ENCODE measurements at places on chromosomes 12 and 14. TPM values are rescaled to one million over a fixed set of nuclear protein-coding genes. Genes with fewer than 3 reads are reported as not detected.

Gene MAX
- 67.0 TPM for total RNA-seq

Gene GATC
- 33.9 TPM for total RNA-seq

Gene MYO1H
- not detected for total RNA-seq

Gene FAM90A1
- not detected for total RNA-seq

Gene CDCA3
- total RNA-seq, result 52.3 TPM

Gene SIX6
- 0.08 TPM for total RNA-seq

Gene ACSS3
- not detected for total RNA-seq

Gene NTN4
- total RNA-seq, result not detected

Gene KRT6C
- not detected for total RNA-seq

- no peak for DNase-seq
Measured at GRCh38 chr12:10968765-10969456, 17.8 kb downstream of the TAS2R50 start.

- no peak for DNase-seq
Measured at GRCh38 chr12:94977766-94978468, 25.6 kb downstream of the NDUFA12 start.

- DNase-seq, result no peak
Measured at GRCh38 chr14:101026341-101026740, 122.8 kb upstream of the RTL1 start.

DNA sequence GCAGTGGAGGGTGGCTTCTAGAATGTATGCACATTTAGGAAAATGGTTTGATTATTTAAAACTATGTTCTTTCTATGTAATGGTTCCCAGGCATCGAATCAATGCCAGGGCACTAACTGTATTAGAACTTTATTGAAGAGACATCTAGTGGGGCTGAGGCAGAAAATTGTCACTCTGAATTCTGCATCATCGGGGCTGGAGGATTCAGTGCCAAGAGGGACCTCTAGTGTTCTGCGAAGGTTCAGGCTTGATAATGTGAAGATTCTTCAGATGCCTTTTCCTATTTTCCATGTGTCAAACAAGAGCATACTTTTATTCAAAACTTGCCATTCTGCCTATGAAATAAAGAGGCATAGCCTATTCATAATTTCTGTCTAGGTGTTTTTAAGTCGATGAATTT lies 146.3 kb downstream of the CAND1 start:
- DNase-seq, result peak; percentile 79

DNA sequence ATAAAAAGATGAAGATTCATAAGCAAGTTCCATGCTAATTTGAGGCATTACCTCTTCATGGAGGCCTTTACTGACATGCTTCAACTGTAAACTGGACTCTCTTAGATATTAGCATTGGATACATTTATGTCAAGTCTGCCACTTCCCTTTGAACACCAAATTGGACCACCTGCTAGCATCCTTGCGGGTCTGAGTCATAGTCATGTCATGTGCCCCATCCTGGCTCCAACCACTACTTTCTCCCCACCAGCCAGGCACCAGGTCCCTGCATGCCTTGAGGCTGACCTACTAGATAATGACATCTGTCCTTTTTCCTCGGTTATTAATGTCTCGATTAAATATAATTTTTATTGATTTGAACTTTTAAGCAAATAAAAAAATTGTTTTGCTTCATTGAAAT lies 32.9 kb upstream of the EEA1 start:
- DNase-seq, result peak; percentile 44

GRCh38 chr12:56141946-56142784 lies 10.2 kb upstream of the MYL6B start:
- DNase-seq, result no peak

- DNase-seq, result no peak
Measured at GRCh38 chr12:32854716-32855115, 41.9 kb downstream of the PKP2 start.

DNA sequence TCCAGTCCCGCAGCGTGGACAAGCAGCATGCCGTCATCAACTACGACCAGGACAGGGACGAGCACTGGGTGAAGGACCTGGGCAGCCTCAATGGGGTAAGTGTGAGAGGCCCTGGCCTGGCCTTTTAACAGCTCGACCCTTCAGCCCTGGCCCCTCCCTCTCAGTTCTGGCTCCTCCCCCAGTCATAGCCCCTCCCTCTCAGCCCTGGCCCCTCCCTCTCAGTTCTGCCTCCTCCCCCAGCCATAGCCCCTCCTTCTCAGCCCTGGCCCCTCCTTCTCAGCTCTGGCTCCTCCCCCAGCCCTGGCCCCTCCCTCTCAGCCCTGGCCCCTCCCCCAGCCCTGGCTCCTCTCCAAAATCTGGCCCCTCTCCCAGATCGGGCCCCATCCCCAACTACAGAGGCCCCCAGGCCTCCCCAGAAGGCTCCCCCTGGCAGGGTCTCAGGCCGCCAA lies 11.2 kb downstream of the CEP170B start:
- DNase-seq, result peak; percentile 79

DNA sequence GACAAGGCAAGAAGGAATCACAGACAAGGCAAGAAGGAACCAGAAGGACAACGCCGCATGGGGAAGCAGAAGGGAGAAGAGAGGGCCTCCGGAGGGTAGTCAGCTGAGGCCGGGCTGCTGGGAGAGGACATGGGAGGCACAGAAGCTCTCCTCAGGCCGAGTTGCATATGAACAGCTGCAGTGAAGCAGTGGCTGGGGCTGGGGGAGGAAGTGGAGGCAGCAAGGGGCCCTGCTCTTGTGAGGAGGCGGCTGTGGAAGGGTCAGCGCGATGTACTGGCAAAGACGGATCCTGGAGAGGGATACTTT lies 22.0 kb upstream of the TMEM106C start:
- DNase-seq, result no peak

GRCh38 chr12:92574911-92575570 lies 127.7 kb upstream of the PLEKHG7 start:
- DNase-seq, result no peak

GRCh38 chr14:93903342-93904184 lies 23.6 kb upstream of the FAM181A start:
- peak; percentile 68 for DNase-seq

DNA sequence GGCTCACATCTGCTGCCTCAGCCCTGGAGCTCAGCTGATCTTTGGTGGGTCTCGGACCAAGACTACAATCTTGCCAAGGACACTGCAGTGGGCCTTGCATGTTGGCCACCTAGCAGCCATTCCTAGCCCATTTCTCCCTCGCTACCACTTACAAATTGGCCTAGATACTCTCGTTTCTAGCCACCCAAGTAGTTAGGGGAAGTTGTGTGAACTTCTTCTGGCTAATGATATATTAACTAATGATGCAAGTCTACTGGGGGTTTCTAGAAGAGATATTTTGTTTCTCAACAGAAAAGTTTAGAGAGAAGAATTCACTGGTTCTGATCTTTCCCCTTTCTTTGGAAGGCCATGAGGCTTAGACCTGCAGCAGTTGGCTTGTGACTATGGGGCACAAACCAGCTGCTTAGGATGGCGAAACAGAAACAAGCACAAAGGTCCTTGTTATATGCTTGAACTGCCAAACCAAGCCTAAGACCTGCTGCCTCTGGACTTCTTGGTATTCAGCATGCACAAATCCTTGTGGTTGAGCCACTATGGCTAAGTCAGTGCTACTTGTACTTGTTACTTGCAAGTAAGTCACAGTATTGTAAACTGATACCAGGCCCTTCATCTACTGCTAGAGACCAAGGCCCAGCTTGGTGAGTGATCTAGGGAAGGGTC lies 30.5 kb upstream of the GPATCH2L start:
- DNase-seq, result no peak

- no peak for DNase-seq
Measured at GRCh38 chr12:98678946-98679610, 34.0 kb downstream of the APAF1 start.

DNA sequence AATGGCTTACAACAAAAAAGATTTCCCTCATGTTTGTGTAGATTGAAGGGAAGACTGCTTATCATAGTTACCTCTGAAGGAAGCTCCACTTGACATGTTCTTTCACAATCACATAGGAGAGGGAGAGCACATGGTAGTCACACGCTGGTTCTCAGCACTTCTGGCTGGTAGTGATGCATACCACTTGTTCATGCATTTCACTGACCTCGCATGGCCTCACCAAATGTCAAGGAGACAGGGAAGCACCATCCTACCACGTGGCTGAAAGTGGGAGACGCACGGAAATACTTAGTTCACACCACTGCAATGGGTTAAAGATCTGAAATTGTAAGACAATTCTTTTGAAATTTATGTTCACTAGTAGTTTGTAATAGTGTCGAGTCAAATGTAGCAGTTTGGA lies 74.0 kb downstream of the PDE3A start:
- DNase-seq, result peak; percentile 73

DNA sequence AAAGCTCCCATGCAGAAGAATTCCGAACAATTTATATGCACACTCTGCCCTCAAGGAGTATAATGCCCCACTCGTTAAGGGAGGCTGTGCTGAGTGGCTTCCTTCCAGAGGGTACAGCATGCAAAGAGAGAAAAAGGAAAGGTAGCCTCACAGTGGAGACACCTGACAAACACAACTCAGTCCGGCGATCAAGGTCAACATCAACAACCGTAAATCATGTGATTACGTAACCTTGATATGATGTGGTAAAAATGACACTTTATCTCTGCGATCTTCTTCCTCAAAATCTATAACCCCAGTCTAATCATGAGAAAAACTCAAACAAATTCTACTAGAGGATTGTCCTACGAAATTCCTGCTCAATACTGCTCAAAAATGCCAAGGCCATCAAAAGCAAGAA lies 400.5 kb upstream of the CCDC196 start:
- no peak for DNase-seq

- DNase-seq, result no peak
Measured at GRCh38 chr12:76530516-76530915, 29.1 kb downstream of the OSBPL8 start.

DNA sequence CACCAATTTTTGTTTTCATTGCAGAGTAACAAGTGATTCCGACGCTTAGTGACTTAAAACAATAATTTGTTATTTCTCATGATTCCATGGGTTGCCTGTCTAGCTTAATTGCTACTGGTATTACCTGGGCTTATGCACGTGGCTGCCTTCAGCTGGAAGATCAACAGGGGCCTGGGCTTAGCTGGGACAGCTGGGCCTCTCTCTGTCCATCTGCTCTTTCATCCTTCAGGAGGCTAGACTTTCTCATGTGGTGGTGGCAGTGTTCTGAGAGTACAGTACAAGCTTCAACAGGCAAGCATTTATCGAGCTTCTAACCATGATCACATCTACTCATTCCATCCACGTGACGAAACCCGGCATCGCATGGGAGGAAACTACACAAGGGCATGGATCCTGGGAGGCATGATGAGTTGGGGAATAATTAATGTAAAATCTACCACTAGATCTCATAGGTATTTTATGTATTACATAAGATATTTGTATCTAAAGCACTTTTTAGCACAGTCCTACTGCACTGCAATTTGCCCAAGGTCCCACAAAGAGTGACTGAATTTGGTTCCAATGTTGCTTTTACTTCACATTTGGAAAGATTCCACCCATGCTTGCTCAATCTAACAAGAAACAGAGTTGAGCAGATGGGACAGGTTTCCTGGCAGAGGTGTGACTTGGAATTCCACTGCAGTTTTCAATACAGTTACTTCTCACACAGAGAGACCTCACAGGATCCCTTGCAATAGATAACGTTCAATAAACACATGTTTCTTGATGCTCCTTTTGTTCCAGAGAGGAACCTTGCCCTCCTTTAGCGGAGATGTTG lies 153.1 kb upstream of the FRMD6 start:
- DNase-seq, result no peak

- DNase-seq, result no peak
Measured at GRCh38 chr14:60515511-60516289, 6.8 kb downstream of the SIX6 start.

DNA sequence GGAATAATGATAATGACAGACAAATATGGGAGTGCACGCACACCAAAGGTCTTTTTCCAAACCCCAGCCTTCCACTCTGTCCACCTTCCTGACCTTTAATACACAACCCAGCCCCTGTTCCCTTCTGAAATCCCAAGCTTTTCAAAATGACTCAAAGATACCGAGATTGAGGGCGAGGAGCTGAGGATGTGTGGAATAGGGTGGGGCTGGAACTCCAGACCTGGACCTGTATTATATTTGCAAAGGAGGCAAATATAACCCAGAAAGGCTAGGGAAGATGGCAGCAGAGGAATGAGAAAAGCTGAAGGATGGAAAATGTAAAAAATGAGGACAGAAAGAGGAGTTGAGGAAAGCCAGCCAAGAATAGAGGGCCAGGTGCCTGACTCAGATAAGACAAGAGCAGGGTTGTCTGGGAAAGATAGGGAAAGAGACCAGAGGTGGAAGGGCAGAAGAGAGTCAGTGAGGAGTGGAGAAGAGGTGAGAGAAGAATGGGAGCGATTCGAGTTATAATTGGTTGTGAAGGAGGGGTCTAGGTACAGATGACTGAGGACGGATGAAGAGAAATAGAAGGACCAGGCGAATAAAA lies 1.0 kb upstream of the PTMS start:
- DNase-seq, result no peak

DNA sequence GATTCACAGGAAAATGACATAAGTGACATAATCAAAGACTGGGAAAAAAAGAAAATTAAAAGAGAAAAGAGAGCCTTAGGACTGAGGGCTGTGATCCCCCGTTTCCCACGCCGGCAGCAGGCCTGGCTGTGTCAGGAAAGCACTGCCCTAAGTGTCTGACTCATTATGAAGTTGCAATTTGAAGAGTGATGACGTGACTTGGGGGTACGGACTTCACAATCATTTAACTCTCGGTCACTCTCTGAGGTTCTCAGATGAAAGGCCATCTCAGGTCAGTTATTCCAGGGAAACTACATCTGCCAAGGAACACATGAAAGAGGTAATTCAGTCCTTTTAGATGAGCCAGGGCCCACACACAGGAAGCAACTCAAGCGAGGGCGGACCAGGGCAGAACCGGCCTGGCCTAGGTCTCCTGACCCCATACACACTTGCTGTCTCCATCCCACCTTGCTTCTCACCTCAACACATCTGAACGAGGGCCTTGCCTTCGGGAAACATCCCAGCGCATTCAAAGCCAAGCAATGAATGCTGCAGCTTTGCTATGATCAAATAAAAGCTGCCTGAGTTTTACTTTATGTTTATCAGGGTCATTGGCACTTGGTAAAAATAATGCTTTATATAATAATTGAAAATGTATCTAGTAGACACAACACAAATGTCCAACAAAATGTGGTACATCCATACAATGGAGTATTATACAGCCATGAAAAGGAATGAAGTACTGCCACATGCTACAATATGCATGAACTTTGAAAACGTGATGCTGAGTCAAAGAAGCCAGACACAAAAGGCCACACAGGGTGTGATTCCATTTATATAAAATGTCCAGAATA lies 2.7 kb downstream of the SSH1 start:
- DNase-seq, result peak; percentile 95

DNA sequence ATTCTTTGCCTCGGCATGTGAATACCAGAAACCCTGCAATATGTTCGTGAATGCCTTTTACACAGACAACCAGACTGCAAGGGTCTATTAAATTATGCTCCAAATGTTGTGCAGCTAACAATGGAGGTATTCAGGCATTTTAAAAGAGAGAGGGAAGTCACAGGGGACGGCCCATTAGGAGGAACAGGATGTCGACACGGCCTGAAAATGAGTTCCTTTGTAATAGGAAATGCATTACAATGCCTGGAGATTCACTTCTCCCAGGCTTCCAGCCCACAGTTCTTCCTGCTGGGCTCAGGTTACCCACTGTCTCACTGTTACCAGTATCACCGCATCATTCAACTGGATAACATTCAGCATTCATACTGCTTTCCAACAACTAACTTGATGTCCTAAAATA lies 2.5 kb downstream of the DUSP6 start:
- DNase-seq, result peak; percentile 99

GRCh38 chr12:127052511-127053232 lies 1214.3 kb upstream of the TMEM132C start:
- DNase-seq, result no peak

Data from SK-MEL-5 (cell line).